ENCODE measurements at places on chromosomes 6 and 20. TPM values are rescaled to one million over a fixed set of nuclear protein-coding genes. Genes with fewer than 3 reads are reported as not detected.

GRCh38 chr6:167501831-167502385 is 177.0 kb downstream of the TTLL2 start:
- DNase-seq = no peak

METTL24 gene
- total RNA-seq = 1.2 TPM

SPEF1 gene
- total RNA-seq = 0.33 TPM

ELOVL2 gene
- 1.4 TPM for total RNA-seq

DNA sequence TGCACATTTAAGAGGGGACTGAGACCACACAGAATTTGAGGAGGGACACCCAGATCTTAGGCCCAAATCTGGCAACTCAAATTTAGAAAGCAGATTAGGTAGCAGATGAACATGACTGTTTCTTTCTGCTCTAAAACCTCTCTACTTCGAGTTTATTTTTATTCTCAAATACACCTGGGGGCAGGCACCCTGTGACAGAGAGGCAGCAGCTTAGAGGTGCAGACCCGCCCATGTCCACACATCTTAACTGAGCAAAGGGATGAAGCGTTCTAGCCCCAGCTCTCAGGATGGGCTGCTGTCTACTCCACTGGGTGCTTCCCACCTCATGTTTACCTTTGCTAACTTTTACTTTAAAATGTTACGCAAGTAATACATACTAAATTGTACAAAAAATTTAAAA is 125.0 kb downstream of the SLC23A2 start:
- no peak for DNase-seq

DNA sequence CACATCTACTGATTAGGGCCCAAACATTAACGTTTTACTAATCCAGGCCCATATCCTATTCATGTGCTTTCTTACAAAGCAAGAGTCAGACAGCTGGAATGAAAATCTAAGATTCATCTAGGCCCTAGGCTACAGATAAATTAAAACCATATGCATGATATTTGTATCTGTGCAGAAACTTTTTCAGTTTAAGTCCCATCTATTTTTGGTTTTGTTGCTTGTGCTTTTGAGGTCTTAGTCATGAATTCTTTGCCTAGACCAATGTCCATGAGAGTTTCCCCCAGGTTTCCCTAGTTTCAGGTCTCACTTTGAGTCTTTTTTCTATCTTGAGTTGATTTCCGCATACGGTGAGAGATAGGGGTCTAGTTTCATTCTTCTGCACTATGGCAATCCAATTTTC is 20.2 kb downstream of the ADNP start:
- no peak for DNase-seq

IP6K3 gene
- total RNA-seq = 42.0 TPM

IL17A gene
- total RNA-seq = not detected

B3GAT2 gene
- not detected for total RNA-seq

DNA sequence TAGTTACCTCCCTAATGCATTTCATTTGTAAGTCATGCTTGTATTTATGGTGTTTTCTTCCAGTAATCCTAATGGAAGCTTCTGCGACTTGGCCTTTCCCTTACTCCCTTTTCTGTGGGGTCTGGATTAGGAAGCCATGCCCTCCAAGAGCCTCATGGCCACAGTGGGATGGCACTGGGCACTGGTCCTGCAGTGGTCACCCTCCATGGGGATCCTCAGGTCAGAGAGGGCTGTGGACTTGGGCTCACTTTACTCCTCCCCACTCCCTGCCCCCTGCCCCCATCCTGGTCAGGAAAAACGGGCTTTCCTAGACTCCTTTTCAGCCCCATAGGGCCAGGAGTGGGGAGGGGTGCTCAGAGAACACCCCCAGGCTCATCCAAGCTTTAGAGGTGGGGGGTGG is 49.9 kb downstream of the EBF4 start:
- DNase-seq = no peak

POFUT1 gene
- total RNA-seq = 28.9 TPM

DNA sequence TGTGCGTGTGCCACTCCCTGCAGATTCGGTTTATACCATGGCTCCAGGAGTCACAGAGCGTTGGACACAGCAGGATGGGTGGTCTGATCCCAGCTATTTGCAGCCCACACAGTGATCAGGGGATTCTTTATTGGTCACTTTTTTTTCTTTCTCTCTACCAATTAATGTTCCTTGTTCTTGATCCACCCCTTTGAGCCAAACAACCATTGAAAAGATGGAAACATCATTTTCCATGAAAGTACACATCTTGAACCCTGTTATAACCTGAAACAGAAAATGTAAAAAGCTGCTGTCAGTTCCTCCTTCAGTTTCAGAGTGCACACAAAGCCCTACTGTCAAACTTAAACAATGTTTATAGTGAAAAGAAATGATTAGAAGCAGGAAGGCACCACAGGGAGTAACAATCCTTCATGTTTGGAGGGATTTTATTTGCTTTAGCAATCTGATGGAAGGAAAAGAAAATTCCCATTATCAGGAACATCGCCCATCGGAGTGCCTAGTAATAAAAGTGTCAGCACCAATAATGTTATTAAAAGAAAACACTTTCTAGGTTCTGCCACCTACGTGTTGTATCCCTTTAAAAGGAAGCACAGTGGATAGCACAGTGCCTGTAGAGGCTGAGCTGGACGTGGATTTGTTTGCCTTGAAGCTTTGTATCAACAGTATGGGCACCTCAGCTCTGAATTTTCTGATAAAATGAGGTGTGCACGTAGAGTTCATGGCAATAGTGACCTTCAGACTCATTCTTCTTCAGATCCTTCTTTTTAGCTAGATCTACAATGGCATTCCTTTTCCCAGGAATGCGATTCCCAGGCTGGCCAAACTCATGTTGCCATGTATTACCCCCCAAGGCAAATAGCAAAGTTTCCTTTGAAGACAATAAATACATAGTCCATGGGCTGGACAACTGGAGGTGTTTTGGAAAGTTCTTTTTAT is 16.1 kb upstream of the THBD start:
- no peak for DNase-seq

- DNase-seq = no peak
These were observed 67.0 kb downstream of the IYD start for GRCh38 chr6:150435832-150436231.

DNA sequence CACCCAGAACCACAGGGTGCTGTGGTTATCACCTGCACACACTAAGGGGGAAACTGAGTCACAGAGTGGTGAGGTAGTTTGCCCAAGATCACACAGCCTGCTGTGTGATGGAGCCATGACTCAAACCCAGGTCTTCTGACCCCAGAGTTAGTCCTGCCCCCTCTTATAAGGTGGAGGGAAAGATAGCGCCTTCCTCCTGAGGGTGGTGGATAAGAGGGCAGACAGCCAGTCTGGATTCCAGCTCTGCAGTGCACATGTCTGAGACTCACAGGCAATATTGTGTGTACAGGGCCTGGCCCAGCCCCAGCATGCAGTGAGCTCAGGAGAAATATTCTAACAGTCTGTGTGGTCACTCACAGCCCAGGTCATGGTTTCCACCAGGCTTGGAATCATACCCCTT is 393.7 kb downstream of the CDH4 start:
- DNase-seq = no peak

MC3R gene
- total RNA-seq = not detected

DNA sequence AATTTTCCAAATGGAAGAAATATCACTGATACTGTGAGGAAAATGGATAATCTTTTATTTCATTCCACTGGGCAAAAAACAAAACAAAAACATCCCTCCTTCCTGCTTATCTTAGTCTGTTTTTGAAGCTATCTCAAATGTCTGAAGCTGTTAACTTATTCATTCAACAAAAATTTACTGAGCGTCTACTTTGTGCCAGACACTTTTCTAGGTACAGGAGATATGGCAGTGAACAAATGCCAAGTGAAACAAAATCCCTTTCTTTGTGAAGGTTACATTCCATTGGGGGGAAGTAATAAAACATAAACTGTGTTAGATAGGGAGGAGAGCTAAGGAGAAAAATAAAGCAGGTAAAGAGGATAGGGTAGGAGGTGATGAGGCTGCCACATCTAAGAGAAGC is 47.5 kb downstream of the TNFRSF21 start:
- DNase-seq = no peak

- no peak for DNase-seq
These were observed 72.3 kb downstream of the NCOA7 start for GRCh38 chr6:125863023-125863422.

- no peak for DNase-seq
These were observed 271.1 kb downstream of the CDH4 start for GRCh38 chr20:61523145-61523544.

DNA sequence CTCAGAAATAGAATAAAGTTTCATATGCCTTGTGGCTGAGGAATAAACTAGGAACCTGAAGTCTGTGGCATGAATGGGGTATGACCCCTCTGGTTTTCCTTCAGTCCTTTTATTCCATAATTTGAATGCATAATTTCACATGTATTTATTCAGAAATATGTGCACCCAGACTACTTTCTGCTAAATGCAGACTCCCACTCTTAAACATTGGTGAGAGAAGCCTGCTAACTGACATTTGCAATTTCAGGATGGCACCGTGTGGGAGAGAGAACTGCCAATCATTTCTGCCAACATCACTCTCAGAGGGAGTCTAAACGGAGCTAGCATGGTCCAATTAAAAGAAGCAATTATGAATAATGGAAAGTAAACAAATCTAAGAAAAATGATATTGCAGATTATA is 141.3 kb downstream of the ADGRB3 start:
- no peak for DNase-seq

GRCh38 chr20:45032781-45033180 is 66.5 kb downstream of the STK4 start:
- DNase-seq = no peak

AGPAT4 gene
- total RNA-seq = 2.2 TPM

DNA sequence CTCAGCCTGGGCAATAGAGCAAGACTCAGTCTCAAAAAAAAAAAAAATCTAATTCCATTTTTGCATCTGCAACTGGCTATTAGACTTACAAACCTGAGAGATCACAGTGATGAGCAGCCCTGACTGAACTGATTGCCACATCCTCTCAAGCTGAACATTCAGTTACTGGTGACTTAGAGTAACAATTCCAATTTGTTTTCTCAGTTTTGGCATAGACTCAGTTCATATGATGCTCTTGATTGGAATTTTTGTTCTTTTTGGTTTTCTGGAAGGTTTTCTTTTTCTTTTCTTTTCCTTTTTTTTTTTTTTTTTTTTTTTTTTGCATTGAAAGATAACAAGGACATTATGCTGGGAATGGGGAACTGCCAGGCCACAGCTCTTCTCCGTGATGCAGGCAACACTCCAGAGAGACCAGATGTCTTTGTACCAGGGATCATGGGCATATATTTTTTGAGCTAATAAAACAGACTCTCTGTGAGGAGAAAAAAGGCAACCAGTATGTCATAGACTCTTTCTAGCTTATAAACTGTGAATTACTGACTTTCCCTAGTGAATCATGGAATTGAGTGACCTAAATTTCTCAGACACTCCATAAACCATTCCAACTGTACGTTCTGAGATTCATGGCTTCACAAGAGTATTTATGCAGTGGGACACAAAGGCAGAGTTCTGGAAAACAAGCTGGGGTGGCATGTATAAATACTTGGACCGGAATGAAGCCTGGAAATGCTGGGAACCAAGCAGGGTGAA is 86.0 kb upstream of the SLC2A12 start:
- DNase-seq = no peak

DEF6 gene
- 1.0 TPM for total RNA-seq

DNMT3B gene
- 0.49 TPM for total RNA-seq

- DNase-seq = peak; percentile 20
These were observed 780.9 kb downstream of the QKI start for GRCh38 chr6:164195278-164195941.

OR10C1 gene
- not detected for total RNA-seq

- DNase-seq = no peak
These were observed 50.6 kb downstream of the GINS1 start for GRCh38 chr20:25457886-25458680.

SAPCD1 gene
- total RNA-seq = not detected

DNA sequence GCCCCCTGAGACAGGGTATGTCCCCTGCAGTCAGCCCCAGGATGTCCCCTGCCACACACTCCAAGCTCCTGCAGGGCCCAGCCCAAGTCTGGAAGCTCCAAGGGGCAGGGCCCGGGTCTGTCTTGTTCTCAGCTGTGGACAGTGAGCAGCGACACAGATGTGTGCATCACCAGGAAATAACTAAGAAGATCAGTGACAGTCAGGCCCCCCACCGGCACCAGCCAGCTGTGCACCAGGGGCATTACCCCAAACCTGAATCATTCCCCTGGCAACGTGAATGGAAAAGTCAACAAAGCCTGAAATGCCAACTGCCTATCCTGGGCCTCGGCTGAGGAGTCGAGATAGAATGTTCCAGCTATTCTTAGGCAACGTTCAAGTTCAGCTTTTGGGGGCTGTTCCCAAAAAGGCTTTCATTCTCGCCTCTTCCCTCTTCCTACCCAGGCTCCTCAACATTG is 105.0 kb downstream of the PREX1 start:
- DNase-seq = no peak

GRCh38 chr6:46080111-46080510 is 49.7 kb upstream of the ENPP4 start:
- no peak for DNase-seq

DNA sequence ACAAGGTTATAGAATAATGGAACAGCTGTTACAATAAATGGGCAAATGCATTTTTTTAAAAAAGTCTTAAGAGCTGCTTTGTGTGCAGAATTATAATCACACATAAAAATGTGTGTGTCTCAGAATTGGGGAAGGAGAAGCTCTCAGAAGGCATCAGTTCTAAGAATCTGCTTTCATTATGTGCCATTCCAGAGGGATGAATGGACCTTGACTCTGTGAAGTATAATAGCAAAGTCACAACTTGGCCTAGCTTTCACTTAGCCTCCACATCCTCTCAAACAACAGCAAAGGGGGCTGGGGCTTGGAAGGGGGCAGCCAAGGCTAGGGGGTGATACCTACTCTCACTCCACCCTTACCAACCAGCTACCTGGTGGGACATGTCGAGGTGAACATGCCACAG is 265.0 kb downstream of the CDC5L start:
- no peak for DNase-seq

PLCB4 gene
- total RNA-seq = 30.5 TPM

GRCh38 chr6:89035252-89036101 is 45.1 kb upstream of the PNRC1 start:
- peak; percentile 78 for DNase-seq

GRCh38 chr6:56963043-56963442 is 8.1 kb downstream of the BEND6 start:
- DNase-seq = no peak

CD93 gene
- total RNA-seq = 35.7 TPM

- DNase-seq = no peak
These were observed 59.8 kb downstream of the CDH4 start for GRCh38 chr20:61311656-61312387.

DNA sequence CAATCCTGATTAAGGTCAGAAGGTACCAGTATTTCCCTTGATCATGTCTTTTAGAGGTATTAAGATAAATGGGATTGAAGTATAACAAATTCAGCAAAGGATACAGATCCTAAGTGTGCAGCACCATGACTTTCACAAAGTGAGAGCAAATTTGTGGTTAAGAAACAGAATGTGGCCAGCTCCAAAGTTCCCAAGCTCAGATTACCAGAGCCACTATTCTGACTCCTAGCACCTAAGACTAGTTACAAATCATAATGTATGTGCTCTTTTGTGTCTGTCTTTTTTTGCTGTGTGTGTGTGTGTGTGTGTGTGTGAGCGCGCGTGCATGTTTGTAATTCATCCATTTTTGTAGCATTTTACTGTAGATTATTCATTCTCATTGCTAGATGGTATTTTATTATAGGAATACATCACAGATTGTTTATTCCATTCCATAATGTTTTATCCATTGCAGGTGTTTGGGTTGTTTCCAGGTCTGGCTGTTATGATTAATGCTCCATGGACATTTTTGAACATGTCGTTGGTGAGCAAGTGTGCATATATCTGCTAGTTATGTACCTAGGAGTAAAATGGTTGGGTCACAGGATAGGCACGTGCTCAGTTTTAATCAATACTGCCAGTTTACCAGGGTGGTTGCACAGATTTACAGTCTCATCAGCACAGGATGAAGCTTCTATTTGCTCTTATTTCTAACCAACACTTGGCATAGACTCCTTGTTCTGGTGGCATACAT is 314.0 kb upstream of the JAG1 start:
- DNase-seq = no peak
